ENCODE measurements at places on chromosomes 3 and 15.

DNA sequence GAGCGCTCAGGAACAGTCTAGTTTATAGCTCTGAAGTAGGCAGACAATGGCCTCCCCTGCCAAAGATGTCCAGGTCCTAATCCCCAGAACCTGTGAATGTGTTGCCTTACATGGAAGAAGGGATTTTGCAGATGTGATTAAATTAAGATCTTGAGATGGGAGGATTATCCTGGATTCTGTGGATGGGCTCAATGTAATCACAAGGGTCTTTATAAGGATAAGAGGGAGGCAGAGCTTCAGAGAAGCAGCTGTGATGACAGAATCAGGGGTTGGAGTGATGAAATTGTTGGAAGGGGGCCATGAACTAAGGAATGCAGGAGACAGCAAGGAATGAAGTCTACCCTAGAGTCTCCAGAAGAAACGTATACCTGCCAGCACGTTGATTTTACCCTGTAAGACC, 14.0 kb upstream of the GK5 start:
- no peak for DNase-seq

DNA sequence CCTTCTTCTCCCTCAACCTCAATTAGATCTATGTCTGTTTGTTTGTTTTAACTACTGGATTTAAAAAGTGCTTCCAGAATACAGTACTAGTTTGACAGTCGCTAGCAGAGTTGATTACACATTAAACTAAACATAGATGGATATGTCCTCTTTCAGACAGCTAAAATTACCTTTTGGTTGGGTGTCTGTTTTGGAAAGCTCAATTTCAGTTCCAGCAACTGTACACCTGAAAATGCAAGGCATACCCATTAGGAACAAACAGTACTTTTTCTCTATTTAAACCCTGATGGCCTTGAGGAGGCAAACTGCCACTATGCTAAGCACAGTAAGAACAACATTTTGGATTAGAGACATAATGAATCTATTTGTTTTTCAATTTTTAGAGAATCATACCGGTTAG, 234.4 kb downstream of the UNC13C start:
- no peak for DNase-seq

DNA sequence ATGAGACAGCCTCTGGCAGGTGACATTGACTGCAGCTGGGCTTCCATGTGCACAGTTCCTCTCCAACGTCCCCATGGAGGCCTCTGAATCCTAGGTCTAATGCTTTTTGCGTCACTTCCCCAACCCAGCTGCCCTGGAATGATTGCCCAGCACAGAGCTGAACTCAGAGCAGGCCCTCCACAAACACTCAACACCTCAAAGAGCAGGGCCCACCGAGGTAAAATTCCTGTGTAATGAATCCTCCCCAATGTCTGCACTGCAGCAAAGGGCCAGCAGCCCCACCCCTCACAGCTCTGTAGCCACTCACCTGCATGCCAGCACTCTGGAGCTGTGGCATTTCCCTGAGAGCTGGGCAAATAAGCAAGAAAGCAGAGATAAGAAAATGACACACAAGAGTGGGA, 42.6 kb upstream of the DUSP7 start:
- no peak for DNase-seq

- peak; percentile 18 for DNase-seq
These were observed 9.9 kb downstream of the KY start for GRCh38 chr3:134640872-134641470.

GRCh38 chr3:171190668-171191067, 164.1 kb upstream of the SLC2A2 start:
- no peak for DNase-seq

Data from neuronal stem cell (in vitro differentiated cells).